ENCODE measurements at places on chromosomes 12 and 14.

- DNase-seq, result no peak
Observed at GRCh38 chr12:33944703-33945437, 77.4 kb upstream of the ALG10 start.

DNA sequence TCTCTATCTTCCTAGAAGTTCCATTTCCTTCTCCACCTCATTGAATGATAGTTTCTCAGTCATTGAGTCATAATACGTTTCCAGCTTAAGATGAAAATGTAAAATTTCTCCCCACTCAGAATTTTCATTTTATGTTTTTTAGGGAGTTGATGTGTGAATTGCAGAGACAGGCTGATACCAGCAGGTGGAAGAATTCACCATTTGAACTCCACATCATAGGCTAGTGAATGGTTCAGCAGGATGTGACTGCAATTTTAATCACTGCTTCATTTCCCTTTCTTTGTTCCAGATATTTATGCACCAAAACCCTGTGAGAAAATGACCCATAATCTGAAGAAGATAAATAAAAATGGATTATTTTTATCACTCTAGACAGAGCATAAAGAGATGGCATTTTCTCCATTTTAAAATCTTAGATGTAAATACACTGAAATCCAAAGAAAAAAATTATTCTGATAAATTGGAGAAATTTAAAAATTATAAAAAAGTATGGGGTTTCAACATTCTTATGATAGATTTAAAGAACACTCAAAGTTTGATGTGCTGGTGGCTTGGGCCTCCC lies 10.6 kb upstream of the PYGL start:
- peak; percentile 13 for DNase-seq

GRCh38 chr14:70808416-70809224 lies 693 bp downstream of the MAP3K9 start:
- DNase-seq, result peak; percentile 17

DNA sequence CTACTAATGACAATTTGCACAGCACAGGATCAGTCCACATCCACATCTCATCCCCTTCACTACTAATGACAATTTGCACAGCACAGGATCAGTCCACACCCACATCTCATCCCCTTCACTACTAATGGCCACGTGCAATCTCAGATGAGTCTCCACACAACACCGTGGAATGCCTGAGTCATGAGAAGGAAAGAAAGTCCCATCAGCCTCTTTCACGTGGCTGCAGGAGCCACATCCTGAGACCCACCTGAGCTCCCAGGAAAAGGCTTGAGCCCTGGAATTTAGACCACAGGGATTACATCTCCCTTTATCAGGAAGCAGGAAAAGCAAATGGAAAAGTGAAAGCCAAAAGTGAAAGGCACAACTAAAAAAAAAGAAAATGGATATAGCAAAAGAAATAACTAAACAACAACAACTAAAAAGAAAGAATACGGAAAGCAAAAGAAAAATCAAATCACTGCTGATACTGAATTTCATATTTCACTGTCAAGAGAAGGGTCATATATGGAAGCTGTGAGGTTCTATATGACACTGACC lies 1300.5 kb downstream of the TMEM121 start:
- DNase-seq, result no peak

GRCh38 chr12:8078398-8078797 lies 3.7 kb upstream of the NECAP1 start:
- DNase-seq, result peak; percentile 76

DNA sequence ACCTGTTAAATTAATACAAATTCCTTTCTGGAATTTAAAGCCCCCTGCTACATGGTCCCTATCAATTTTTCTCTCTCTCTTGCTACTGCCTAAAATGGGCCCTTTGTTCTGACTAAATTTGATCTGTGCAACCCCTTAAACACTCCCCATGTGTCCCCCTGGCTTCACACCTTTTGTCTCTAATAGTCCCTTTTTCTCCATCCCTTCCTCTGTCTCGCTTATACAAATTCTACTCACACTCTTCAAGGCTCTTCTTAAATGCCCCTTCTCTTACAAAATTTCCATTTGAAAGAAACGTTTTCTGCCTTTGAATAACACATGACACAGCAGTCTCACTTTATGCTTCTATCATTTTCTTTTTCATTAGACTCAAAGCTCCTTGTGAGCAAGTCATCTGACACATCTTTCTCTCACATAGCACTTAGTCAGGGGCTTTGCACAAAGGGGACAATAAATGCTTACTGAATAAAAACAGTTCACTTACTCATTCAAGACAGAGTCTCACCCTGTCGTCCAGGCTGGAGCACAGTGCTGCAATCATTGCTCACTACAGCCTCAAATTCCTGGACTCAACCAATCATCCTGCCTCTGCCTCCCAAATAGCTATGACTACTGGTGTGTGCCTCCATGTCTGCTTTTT lies 41.5 kb upstream of the NR2C1 start:
- DNase-seq, result no peak

DNA sequence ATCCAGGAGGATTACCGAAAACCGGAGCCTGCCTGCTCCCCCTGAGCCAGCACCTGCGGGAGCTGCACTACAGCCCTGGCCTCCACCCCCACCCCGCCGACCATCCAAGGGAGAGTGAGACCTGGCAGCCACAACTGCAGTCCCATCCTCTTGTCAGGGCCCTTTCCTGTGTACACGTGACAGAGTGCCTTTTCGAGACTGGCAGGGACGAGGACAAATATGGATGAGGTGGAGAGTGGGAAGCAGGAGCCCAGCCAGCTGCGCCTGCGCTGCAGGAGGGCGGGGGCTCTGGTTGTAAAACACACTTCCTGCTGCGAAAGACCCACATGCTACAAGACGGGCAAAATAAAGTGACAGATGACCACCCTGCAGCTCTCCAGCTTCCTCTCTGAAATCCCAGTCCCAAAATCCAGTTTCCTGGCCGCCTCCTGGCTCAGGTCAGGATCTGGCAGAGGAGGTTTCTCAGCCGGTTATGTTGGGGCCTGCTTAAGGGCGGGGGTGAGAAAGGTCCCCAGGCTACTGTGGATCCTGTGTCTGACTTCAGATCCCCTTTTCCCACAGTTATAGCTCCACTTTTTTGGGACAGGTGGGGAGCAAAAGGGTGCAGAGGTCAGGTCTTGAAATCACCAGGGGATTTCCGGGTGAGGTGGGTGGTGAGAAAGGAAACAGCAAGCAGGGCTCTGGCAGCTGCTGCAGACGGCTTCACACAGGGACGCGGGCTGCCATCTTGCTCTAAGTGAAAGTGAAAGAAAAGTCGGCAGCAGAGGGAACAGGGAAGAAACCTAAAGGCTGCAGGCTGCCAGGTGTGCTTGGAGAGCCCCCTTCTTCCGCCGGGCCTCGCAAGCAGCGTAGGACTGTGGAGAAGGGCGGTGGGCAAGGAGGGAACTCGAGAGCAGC lies at the start of gene TAPBPL:
Gene TAPBPL (plus strand): TSS at position 695 of the 897 bp plus-strand sequence. CDS start 207 bp downstream, outside the sequence.
- peak; percentile 84 for DNase-seq

GRCh38 chr12:6033546-6033945 lies 88.5 kb upstream of the ANO2 start:
- DNase-seq, result no peak

DNA sequence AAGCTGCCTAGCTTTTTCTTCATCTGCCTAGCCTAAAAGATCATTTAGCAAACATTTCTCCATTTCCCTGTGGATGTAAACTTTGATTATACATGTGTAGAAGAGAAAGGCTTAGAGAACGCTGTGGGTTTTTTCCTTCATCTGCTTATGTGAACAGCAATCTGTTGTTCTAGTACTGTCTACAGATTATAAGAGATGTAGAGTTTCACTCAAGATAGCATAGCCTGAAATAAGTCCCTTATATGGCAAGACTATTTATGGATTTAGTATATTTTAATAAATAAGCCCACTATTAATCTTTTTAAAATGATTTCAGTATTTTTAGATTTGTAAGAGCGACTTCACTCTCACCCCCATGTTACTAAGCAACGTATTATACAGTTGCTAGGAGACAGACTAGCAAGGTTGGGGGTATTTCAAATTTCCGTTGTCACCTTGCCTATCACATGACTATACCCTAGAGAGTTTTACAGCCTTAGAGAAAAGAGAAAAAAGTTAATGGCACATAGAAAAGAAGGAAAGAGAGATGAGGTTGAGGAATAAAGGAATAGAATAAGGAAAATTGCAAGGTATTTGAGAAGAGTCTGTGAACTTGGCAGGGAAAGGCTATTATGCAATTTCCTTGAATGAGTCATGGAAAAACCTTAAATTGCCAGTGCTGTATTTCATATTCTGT lies 12.2 kb upstream of the TUBA1A start:
- peak; percentile 64 for DNase-seq

DNA sequence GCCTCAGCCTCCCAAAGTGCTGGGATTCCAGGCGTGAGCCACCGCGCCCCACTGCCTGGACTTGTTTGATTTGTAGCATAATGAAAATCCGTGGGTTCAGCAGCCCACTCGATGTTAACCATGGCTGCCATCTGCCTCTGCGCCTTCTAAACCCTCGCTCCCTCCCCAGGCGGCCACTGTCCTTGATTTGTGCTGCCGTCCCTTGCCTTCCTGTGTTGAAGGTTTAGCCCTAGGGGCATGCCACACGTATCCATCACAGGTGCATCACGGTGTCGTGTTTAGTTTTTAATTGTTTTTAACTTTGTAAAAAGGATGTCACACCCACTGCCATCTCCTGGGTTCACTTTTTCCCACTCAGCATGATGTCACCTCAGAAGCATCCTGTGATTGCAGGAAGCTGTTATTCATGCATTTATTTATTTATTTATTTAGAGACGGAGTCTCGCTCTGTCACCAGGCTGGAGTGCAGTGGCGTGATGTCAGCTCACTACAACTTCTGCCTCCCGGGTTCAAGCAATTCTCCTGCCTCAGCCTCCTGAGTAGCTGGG lies 24.5 kb upstream of the ULK1 start:
- no peak for DNase-seq

DNA sequence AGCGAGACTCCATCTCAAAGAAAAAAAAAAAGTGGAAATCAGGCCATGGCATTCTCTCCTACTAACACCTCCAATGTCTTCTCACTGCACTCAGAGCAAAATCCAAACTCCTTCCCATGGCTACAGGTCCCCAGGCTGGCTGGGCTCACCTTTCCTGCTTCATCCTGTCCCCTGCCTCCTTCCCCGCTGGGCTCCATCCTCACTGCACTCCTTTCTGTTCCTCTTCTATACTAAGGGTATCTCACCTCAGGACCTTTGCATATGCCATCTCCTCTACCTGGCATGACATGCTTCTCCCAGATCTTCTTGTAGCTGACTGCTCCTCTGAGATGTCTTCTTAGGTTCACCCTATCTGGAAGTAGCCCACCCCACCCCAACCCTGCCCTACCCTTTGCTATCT lies 111.1 kb downstream of the DPF3 start:
- no peak for DNase-seq

GRCh38 chr12:78229591-78230101 lies 399.0 kb downstream of the NAV3 start:
- no peak for DNase-seq

GRCh38 chr12:7114851-7115250 lies 5.8 kb upstream of the C1RL start:
- no peak for DNase-seq

Measured in CD4-positive, alpha-beta T cell treated with Interleukin-2 at 100 ng/mL for 4 hours (primary cell).